Urinary bladder (tissue), 4 donors: ENCODE measurements at places on chromosomes 6 and 20. TPM values are rescaled to one million over a fixed set of nuclear protein-coding genes. Genes with fewer than 3 reads are reported as not detected.

- no peak for DNase-seq
Measured at GRCh38 chr6:33694401-33694931, 17.0 kb downstream of the UQCC2 start.

GRCh38 chr20:64072498-64073063 lies 6.7 kb downstream of the RGS19 start:
- DNase-seq, result no peak

DNA sequence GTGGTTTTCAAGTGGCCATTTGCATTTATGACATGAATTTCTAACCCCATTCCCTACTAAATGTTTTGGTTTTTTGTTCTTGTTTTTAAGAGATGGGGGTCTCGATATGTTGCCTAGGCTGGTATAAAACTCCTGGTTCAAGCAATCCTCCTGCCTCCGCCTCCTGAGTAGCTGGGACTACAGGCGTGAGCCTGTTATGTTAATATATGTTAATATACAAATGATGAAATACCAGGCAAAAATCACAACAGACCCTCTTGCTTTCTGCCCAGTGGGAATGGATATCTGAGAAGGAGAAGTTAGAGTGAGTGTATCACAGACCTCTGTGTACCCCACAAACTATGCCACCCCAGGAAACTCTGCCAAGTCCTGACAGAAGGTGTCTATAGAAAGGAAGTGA lies 66.2 kb downstream of the CDC40 start:
- no peak for DNase-seq

DNA sequence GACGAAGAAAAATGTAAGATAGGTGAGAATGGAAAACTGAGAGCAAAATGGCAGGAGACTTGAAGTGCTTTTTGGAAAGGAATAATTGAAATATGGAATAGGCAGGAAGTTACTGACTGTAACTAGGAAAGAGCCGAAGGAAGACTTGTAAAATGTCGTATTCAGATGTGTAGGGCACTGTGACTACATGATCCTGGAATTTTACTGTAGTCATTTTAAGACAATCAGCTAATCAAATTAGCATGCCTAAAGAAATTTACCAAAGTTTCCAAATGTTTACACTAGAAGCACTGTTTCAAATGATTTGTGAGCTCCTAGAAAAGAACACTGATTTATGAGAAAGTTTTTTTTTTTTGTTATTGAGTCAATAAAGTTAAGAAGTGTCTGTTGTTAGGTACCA lies 21.2 kb upstream of the ADIG start:
- no peak for DNase-seq

GRCh38 chr6:142816486-142816885 lies 128.5 kb downstream of the HIVEP2 start:
- no peak for DNase-seq

GRCh38 chr20:32875673-32876072 lies 16.9 kb downstream of the EFCAB8 start:
- DNase-seq, result no peak

DNA sequence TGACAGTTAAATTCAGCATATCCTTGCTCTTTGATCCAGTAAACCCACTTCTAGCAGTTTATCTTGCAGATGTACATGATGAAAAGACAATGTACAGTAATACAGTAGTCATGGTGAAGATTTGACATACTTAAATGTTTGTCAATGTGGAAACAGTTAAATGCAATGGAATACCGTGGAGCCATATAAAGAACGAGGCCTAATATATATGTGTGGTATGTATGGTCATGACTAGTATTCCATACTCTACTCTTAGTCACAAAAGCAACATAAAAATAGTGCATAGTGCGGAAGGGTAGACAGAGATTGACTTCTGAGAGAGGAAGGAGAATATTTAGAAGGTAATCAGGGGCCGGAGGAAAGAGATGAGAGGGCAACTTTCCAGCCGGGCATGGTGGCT lies 70.7 kb upstream of the ARMC2 start:
- DNase-seq, result no peak

- peak; percentile 78 for DNase-seq
Measured at GRCh38 chr6:35727935-35728682, 8.7 kb upstream of the ARMC12 start.

DNA sequence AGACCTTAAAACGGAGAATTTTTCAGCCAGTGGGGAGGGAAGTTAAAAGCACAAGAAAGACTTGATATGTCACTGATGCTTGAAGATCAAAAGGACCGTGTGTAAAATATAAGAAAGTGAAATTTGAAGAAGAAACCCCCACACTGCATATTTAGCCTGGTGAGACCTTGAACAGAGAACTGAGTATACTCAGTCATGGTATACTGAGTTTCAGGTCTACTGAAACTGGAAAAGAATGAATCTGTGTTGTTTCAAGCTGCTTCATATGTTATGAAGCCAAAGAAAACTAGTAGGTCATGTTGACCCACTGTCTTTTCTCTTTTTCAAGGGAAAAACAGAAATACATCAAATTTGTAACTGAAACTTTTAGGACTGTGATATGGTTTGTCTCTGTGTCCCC lies 443.8 kb upstream of the GJE1 start:
- no peak for DNase-seq

DNA sequence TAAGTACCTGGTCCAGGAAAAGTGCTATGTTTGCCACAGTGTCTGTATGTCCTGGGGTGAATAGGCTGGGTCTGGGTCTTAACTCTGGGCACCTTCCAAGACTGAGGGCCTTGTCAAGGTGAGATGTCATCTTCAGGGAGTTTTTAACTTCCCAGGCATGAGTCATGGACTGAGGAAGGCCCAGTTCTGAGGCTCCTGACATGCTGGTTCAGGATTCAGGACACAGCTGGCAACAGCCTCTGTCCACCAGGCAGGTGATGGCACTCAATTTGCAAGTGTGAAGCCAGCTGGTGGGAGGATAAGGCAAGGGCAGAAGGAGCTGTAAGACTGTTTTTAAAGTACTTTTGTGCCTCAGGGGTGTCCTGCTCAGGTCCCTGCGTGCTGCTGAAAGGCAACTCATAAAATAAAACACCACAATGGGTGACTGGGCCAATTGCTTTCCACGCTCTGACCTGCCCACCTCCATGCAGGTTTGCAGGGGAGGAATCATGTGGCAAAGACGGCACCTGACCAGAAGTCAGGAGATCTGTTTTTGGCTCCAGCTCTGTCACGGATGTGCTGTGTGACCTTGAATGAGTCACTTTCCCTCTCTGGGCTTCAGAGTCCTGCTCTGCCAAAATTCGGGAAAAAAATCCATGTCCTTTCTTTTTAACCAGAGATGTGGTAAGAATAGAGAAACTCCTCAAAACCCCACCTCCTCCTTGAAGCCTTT lies 4.9 kb upstream of the PACSIN1 start:
- no peak for DNase-seq

The WFDC5 gene
- polyA plus RNA-seq, result 0.27 TPM

The RNF182 gene
- polyA plus RNA-seq, result 0.19 TPM

The ARMH2 gene
- not detected for polyA plus RNA-seq

The DDO gene
- polyA plus RNA-seq, result 2.0 TPM

The TMEM217 gene
- 0.24 TPM for polyA plus RNA-seq
